ENCODE measurements at places on chromosomes 7 and 10. TPM values are rescaled to one million over a fixed set of nuclear protein-coding genes. Genes with fewer than 3 reads are reported as not detected.

Gene SPOCK2
- 4.7 TPM for total RNA-seq

Gene ADAM12
- 0.22 TPM for total RNA-seq

Gene MCM10
- total RNA-seq = 40.7 TPM

Gene AKR1C1
- 3.9 TPM for total RNA-seq

Gene NEUROD6
- total RNA-seq = not detected

Gene CALML3
- not detected for total RNA-seq

DNA sequence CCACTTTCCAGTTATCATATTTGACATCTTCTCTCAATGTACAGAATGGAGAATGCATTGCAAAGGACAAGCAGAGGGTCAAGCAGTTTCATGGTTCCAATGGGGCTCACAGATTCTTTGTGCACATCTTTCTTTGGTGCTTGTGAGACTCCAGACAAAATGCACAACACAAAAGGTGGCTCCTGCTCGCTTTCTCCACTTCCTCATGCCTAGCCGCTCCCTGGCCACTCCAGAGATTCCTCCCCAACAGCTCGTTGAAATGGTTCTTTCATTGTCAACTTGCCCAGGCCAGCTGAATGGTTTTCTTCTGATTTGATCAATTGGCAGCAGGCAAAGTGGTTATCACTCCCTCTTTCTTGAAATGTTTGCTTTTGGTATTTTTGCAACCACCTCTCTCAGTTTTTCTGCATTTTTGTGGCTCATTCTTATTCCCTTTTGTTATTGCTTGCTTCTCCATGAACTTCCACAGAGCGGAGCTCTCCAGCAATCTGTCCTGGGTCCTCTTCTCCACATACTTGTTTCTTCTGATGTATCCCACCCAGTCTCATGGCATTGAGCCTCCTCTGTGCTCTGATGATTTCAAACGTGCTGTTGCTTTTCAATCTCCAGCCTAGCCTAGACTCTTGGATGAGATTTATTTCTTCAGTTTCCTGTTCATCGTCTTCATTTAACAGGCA, 507.8 kb upstream of the MKI67 start:
- no peak overlapping the region for H3K4me3 ChIP-seq
- DNase-seq = no peak
- H3K36me3 ChIP-seq = no peaks in the 10 kb centered on the region
- no peak overlapping the region for H3K27ac ChIP-seq

DNA sequence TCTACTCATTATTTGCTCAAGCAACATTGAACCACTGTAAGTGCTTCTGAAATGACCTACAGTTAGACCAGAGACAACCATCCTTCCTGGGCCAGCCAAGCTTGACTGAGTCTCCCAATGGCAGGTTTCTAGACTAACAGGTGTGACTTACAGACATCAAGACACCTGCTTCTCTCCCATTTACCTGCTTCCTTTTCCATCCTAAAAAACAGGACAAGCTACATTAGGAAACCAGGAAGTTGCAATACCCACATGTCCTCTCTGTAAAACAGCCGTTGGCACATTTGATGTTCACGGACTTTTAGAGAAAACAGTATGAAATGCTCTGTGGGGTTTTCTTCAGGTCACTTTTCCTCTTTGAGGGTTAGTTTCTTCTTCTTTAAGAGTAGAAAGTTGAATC, 4.0 kb downstream of the HECW1 start:
- no peak for DNase-seq
- H3K36me3 ChIP-seq = no peaks in the 10 kb centered on the region
- H3K4me3 ChIP-seq = no peak overlapping the region
- peaks cover 47% of the 10 kb centered on the region for H3K4me1 ChIP-seq

GRCh38 chr10:112446055-112446854, 459 bp downstream of the ZDHHC6 start:
- peak overlapping the region; percentile 95 for H3K27ac ChIP-seq
- DNase-seq = no peak
- H3K27me3 ChIP-seq = no peaks in the 10 kb centered on the region
- peak overlapping the region; percentile 93 for H3K4me3 ChIP-seq
- H3K36me3 ChIP-seq = peaks cover 30% of the 10 kb centered on the region

DNA sequence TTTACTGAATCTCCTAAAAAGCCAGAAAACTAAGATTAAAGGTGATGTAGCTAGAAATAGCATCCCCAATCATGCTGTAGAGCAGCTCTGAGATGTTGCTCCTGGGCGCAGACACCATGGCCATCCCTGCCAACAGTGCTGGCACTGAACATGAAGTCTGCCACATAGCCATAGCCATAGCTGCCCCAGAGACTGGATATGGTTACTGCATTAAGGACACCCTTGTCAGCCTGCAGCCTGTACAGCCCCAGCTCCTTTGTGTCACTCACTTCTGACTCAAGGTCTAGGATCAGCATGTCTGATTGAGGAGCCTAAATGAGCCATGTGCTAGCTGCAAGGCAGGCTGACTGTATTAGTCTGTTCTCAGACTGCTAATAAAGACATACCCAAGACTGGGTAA, 284.6 kb downstream of the RPS24 start:
- H3K4me1 ChIP-seq = peaks cover 7% of the 10 kb centered on the region
- H3K4me3 ChIP-seq = no peak overlapping the region
- no peak for DNase-seq
- H3K36me3 ChIP-seq = no peaks in the 10 kb centered on the region
- no peak overlapping the region for H3K27ac ChIP-seq
- no peaks in the 10 kb centered on the region for H3K27me3 ChIP-seq

- no peak overlapping the region for H3K4me3 ChIP-seq
- DNase-seq = no peak
- no peaks in the 10 kb centered on the region for H3K27me3 ChIP-seq
- peaks cover 20% of the 10 kb centered on the region for H3K36me3 ChIP-seq
Observed at GRCh38 chr7:101915000-101915399, 97.6 kb downstream of the CUX1 start.

DNA sequence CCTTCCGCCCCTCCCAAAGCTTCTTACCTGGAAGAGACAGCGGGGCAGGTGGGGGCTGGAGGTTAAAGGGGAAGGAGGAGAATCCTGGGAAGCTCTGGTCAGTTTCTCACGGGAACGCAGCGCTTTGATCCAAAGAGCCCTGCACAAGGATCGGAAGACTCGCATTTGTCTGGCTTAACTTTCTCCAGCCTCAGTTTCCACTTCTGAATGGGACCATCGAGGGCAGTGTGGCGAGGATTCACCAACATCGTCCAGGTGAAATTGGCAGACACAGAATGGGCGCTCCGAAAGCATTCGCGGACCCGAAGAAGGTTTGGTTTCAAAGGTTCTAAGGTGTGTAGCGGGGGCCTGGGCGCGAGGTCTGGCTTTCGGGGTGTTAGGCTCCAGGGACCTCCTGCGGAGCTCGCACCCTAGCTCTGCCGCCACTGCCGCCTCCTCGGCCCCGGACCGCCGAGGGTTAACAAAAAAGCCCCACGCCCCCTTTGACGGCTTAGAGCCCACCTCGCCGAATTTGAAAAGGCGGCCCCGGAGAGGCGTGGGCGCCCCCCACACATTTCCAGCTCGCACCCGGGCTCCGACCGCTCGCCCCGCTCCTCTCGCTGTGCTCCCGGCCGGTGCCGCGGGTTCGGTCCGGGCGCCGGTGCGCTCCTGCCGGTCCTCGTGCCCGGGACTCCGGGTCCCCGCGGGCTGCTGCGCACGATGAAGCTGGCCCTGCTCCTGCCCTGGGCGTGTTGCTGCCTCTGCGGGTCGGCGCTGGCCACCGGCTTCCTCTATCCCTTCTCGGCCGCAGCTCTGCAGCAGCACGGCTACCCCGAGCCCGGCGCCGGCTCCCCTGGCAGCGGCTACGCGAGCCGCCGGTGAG, at the start of gene COL26A1:
COL26A1 (plus strand) TSS at position 542 of the 862 bp plus-strand sequence; CDS start at position 700, 158 bp downstream.
- peaks cover 6% of the 10 kb centered on the region for H3K36me3 ChIP-seq
- H3K4me3 ChIP-seq = peak within 1 kb of the TSS; percentile 87
- H3K27me3 ChIP-seq = peaks cover 6% of the 10 kb centered on the region
- peaks cover 19% of the 10 kb centered on the region for H3K4me1 ChIP-seq
- peak within 1 kb of the TSS; percentile 46 for H3K27ac ChIP-seq

GRCh38 chr7:13988731-13989125, 738 bp downstream of the ETV1 start:
- no peak overlapping the region for H3K4me3 ChIP-seq
- H3K27ac ChIP-seq = no peak overlapping the region
- H3K4me1 ChIP-seq = peaks cover 37% of the 10 kb centered on the region
- DNase-seq = peak; percentile 35

GRCh38 chr7:75690121-75690523, 48.6 kb downstream of the HIP1 start:
- H3K36me3 ChIP-seq = no peaks in the 10 kb centered on the region
- peaks cover 6% of the 10 kb centered on the region for H3K4me1 ChIP-seq
- no peak overlapping the region for H3K4me3 ChIP-seq
- no peak overlapping the region for H3K27ac ChIP-seq
- no peaks in the 10 kb centered on the region for H3K27me3 ChIP-seq

GRCh38 chr10:88125766-88126165, 262.3 kb downstream of the PTEN start:
- H3K4me1 ChIP-seq = no peaks in the 10 kb centered on the region
- no peaks in the 10 kb centered on the region for H3K36me3 ChIP-seq
- no peak overlapping the region for H3K4me3 ChIP-seq
- no peaks in the 10 kb centered on the region for H3K27me3 ChIP-seq

DNA sequence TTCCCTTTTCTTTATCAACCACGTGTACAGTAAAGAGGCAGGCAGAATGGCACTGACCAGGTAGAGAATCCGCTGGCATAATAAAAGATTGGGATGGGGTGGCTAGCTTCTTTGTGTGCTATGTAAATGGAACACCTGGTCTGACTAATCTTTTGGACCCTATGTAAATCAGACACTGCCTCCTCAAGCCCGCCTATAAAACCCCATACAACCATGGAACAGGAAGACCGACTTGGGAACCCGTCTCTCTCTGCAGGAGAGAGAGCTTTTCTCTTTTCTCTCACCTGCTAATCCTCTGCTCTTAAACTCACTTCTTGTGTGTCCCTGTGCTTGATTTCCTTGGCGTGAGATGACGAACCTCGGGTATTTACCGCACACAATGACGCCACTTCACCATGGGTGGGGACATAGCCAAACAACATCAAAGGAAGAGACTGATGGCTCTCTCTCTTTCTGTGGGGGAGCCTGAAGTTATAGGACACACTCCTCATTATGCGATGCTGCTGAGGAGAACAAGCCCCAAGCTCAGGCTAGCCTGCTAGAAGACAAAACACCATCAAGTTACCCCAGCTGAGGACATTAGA, 94.2 kb downstream of the ARL5B start:
- DNase-seq = no peak
- no peak overlapping the region for H3K4me3 ChIP-seq
- peak overlapping the region; percentile 69 for H3K27ac ChIP-seq
- H3K27me3 ChIP-seq = no peaks in the 10 kb centered on the region
- peaks cover 14% of the 10 kb centered on the region for H3K4me1 ChIP-seq

DNA sequence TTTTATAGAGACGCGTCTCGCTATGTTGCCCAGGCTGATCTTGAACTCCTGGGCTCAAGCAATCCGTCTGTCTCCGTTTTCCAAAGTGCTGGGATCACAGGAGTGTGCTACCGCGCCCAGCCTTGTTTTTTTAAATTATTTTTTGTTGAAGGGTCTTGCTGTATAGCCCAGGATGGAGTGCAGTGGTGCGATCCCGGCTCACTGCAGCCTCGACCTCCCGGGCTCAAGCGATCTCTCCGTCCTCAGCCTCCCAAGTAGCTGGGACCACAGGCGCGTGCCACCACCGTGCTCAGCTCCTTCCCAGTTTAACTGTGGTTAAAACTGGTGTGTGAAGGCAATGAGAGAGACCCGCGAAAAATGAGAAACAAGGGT, 11.0 kb upstream of the HNRNPF start:
- no peak for DNase-seq
- peaks cover 6% of the 10 kb centered on the region for H3K4me1 ChIP-seq
- no peak overlapping the region for H3K27ac ChIP-seq
- peaks cover 14% of the 10 kb centered on the region for H3K36me3 ChIP-seq

GRCh38 chr10:1116051-1116450, 59.9 kb downstream of the WDR37 start:
- no peak for DNase-seq
- no peaks in the 10 kb centered on the region for H3K27me3 ChIP-seq
- H3K4me1 ChIP-seq = peaks cover 21% of the 10 kb centered on the region
- no peak overlapping the region for H3K27ac ChIP-seq
- no peak overlapping the region for H3K4me3 ChIP-seq

- H3K27me3 ChIP-seq = peaks cover 8% of the 10 kb centered on the region
- 0 out of 2 replicates have a peak overlapping the region, but pooled peaks have one; percentile 78 for H3K27ac ChIP-seq
- H3K36me3 ChIP-seq = 0 out of 2 replicates have a peak, but pooled peaks cover 4% of the 10 kb centered on the region
- no peak for DNase-seq
- no peak overlapping the region for H3K4me3 ChIP-seq
- peaks cover 33% of the 10 kb centered on the region for H3K4me1 ChIP-seq
Observed at GRCh38 chr7:156666368-156667109, 26.0 kb downstream of the RNF32 start.

GRCh38 chr10:118520116-118520742, 75.2 kb downstream of the PRLHR start:
- no peak overlapping the region for H3K4me3 ChIP-seq
- DNase-seq = no peak
- H3K27ac ChIP-seq = no peak overlapping the region
- H3K36me3 ChIP-seq = 0 out of 2 replicates have a peak, but pooled peaks cover 3% of the 10 kb centered on the region

DNA sequence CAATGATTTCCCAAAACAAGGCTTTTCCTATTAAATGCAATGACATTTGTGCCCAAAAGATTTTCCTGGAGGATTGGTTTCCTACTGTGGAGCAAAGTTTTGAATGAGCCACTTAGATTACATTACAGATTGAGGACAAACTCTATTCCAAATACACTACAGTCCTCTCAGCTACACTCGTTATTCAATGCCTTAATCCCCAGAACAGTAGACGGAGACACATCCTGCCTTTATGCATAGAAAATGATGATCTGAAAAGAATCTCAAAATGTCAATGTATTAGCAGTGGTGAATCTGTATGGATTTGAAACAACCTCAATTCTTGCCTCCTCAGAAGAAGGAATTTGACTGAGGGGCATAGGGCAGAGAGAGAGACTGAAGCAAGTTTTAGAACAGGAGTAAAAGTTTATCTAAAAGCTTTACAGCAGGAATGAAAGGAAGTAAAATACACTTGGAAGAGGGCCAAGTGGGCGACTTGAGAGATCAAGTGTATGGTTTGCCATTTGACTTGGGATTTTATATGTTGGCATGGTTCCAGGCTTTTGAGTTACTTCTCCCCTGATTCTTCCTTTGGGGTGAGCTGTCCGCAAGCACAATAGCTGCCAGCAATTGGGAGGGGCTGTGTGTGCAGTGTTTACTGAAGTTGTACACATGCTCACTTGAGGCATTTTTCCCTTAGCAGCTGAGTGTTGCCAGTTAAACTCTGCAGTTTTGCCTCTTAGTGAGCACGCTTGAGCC, 891.9 kb upstream of the MBL2 start:
- no peaks in the 10 kb centered on the region for H3K27me3 ChIP-seq
- no peak overlapping the region for H3K4me3 ChIP-seq
- H3K36me3 ChIP-seq = peaks cover 33% of the 10 kb centered on the region
- peaks cover 23% of the 10 kb centered on the region for H3K4me1 ChIP-seq
- no peak for DNase-seq

DNA sequence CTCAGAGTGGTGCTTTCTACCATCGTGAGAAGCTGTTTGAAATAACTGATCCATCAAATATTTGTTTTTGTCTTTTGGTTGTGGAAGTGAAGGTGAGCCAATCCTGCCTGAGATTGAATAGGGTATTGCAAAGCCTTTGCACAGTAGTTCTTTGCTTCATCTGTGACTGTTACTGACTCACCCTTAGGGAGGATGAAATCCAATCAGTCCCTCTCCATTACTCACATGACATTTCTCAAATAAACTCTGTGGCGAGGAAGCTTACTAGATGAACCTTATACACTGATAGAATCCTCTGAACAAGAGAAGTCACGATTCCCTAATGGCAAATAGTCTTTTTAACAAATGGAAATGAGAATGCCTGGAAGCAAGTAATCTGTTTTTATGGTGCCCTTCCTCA, 31.9 kb downstream of the HEPACAM2 start:
- H3K4me1 ChIP-seq = no peaks in the 10 kb centered on the region
- no peak overlapping the region for H3K27ac ChIP-seq
- no peak overlapping the region for H3K4me3 ChIP-seq
- DNase-seq = no peak
- no peaks in the 10 kb centered on the region for H3K36me3 ChIP-seq

- H3K36me3 ChIP-seq = peaks cover 5% of the 10 kb centered on the region
- H3K4me3 ChIP-seq = no peak overlapping the region
- H3K27me3 ChIP-seq = no peaks in the 10 kb centered on the region
Observed at GRCh38 chr10:121803611-121804010, 124.2 kb downstream of the ATE1 start.

Data from WTC11 (cell line).